ENCODE measurements at places on chromosomes 3 and 15.

DNA sequence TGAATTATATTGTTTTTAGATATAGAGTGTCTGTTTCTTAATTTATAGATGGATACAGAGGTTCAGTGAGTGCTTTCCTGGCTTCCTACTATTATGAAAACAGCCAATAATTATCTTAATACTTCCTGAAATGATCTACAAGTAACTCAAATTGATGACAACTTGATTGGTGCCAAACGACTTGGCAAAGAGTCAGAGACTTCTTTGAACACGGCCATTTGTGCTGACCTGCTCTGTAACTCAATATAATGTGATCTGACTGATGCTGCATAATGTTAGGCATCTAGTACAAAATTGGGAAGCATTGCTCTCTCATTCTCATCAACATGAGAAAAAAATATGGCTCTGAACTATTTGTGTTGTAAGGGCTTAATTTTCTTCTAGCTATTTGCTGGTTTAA, 193.9 kb downstream of the DIPK2A start:
- DNase-seq = no peak

- DNase-seq = peak; percentile 37
These were observed 202.5 kb upstream of the TLE3 start for GRCh38 chr15:70299931-70300869.

DNA sequence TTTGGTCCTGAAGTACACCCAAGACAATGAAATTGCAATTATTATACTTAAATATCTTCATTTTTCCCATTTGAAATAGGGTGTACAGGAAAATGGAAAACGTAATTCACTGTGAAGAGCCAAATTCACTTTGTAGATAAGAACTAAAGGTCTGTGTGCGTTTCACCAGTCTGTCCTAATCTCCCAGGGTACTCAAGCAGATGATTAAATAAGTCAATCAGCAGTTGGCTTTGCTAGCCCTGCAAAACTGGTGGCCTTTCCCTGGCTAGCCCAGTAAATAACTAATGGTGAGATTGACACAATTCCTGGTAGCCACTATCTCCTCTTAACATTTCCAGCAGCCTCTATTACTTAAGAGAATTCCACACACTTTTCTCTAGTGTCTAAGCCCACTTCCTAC, 389.3 kb downstream of the TBL1XR1 start:
- no peak for DNase-seq

DNA sequence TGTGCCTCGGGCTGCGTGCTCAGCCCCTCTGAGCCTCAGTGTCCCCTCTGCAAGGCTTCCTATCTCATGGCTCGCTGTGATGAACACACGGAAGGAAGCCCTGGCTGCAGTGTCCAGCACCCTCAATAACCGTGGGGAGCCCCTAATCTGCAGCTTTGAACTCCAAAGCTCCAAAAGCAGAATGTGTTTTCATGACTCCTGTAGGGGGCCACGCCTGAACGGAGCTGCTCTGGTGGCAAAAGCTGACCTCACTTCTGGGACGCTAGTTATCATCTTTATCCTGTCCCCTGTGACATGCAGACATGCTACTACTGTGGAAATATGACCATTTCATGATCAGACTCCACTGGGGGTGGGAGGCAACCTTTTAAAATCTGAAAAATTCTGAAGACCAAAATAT, 98.8 kb downstream of the SEC22A start:
- no peak for DNase-seq

- peak; percentile 19 for DNase-seq
These were observed 224.6 kb downstream of the VPS13C start for GRCh38 chr15:61835496-61836106.
